ENCODE measurements at places on chromosomes 12 and 14.

GRCh38 chr12:128857133-128857763 lies 4.0 kb downstream of the GLT1D1 start:
- no peak for DNase-seq

DNA sequence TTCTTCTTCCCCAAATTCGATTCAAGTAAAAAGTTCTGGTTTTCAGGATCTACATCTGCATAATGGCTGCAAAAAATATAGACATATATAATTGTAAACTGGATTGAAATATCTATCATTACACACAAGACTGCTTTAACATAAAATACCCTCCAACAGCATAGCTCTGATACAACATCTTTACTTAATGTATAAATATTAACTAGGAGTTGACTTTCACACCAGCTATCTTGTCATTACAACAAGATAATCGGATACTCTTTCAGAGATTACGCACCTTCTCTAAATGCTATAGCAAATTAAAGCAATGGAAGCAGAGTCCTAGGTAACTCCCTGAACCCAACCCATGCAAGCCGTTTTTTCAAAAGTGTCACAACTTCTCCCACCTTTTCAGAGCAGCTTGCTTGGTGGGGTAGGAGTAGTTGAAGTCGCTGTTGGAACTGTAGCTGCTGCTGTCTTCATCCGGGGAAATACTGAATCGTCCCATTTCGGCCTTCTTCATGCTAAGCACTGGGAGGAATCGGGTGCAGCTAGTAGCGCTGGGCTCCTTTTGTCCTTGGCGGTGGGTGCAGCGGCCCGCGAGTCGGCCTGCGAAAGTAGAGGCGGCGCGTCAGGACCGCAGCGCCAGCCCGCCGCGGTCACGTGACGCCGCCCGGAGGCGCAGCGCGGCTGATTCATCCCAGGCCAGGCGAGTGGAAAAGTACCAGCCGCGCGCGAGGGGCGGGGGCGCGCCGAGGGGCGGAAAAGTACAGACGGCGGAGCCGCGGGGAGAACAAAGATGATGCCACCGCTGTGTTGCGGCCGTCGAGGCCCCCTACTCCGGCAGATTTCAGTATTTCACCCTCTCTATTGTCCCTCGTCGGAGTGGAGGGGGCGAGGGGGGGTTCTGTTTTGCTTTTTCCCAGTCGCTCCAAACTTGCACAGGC lies 1.5 kb downstream of the SLC38A2 start:
- DNase-seq: peak; percentile 94

GRCh38 chr12:82877963-82878362 lies 191.3 kb downstream of the TMTC2 start:
- DNase-seq: no peak

DNA sequence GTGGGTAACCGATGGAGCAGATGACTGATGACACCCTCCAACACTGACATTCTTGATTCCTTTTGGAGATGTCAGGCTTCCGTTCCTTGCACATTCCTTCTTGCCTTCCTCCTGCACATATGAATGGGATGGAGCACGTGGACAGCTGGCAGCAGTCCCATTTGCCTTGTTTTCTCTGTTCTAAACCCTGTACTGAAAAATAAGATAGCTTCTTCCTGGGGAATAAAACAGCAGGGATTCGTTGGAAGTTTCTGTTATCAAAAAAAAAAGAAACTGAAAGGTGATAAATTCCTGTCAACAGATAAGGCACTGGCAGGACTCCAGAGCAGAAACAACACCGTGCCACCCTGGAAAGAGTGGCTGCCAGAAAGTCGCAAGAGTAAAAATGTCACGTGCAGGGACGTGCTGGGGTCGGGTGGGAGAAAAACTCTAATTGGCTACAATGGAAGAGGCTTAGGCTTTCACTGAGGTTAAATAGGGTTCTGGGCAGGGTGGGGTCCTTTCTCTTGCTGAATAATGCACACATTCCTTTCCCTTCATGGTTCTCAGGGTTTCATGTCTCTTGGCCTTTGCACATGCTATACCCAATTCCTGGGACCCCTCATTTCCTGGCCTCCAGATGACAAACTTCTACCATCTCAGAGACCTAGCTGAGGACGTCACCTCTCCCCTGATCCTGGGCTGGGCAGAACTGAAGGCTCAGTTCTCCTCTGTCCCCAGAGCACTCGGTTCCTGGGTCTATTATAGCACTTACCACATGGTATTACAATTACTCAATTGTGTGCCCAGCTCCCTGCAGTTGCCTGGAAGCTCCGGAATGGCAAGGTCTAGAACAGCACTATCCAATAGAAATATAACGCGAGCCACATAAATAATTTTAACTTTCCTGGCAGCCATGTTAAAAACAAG lies 7.0 kb upstream of the NUAK1 start:
- DNase-seq: no peak

DNA sequence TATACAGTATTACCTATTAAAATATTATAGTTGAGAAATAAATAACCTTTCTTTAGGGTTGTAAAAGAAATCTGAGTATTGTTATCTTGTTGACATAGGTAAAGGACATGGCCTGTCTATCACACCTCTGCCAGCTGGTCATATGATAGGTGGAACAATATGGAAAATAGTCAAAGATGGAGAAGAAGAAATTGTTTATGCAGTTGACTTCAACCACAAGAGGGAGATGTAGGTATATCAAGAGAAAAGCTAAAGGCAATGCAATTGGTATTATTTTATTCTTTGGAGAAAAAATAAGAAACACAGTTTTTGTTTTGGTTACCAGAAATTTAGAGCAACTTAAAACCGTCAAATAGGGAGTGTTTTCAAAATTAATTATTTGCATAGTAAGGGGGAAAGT lies 13.5 kb downstream of the CPSF2 start:
- no peak for DNase-seq

DNA sequence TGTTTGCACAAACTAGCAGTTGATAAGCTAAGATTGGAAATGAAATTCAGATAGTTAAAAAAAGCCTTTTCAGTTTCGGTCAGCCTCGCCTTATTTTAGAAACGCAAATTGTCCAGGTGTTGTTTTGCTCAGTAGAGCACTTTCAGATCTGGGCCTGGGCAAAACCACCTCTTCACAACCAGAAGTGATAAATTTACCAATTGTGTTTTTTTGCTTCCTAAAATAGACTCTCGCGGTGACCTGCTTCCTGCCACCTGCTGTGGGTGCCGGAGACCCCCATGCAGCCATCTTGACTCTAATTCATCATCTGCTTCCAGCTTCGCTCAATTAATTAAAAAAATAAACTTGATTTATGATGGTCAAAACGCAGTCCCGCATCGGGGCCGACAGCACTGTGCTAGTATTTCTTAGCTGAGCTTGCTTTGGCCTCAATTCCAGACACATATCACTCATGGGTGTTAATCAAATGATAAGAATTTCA lies 335.6 kb downstream of the TMEM121 start:
- peak; percentile 27 for DNase-seq

DNA sequence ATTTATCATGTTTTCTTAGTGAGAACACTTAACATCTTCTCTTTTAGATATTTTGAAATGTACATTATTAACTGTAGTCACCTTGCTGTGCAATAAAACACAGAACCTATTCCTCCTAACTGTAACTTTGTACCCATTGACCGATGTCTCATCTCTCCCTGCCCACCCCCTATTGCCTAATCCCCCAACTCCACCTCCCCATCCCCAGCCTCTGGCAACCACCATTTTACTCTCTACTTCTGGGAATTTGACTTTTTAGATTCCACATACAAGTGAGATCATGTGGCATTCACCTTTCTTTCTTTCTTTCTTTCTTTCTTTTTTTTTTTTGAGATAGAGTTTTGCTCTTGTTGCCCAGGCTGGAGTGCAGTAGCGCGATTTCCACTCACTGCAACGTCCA lies 4.4 kb upstream of the CCDC198 start:
- DNase-seq: no peak

GRCh38 chr12:127677537-127678131 lies 589.3 kb upstream of the TMEM132C start:
- peak; percentile 44 for DNase-seq

DNA sequence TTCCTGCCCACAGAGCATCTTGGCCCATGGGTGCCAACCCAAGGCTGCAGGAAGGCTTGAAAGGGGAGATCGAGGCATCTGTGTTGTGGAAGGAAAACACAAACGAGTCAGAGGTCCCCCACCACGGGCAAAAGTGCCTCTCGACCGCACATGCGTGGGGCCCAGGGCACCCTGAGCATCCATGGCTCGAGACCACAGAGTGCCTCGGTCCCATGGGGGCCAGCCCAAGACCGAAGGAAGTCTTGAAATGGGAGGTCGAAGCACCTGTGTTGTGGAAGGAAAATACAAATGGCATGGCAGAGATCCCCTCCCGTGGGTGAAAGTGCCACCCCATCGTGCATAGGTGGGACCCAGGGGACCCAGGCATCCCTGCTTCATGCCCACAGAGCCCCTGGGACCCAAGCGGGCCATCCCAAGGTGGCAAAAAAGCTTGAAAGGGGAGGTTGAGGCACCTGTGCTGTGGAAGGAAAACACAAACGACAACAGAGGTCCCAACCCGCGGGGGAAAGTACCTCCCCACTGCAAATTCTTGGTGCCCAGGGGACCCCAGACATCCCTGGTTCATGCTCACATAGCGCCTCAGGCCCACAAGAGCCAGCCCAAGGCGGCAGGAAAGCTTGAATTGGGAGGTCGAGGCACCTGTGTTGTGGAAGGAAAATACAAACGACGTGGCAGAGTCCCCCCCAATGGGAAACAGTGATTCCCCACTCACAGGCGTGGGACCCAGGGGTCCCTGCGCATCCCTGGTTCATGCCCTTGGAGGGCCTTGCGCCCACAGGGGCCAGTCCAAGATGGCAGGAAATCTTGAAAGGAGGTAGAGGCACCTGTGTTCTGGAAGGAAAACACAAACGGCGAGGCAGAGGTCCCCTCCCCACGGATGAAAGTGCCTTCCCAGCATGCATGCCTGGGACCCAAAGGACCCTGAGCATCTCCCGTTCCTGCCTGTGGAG lies 373.0 kb downstream of the ALG10 start:
- peak; percentile 2 for DNase-seq

- DNase-seq: no peak
Observed at GRCh38 chr14:68308726-68309520, 483.9 kb downstream of the ZFP36L1 start.

DNA sequence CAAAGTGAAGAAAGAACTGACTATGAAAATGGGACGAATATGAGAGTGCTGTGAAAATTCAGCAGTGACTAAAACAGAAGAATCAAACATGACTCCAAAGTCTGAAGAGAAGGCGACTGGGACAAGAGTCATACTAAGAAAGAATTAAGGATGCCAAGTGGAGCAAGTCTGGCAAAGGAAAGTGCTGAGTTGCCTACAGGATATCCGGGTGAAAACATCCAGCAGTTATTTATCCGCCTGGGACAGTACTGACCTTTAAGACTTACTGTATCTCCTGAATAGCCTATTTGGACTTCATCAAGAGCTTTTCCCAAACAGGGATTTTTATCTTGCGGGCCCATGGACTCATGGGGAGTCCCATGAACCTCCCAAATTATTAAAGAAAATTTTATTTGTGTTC lies 41.1 kb downstream of the KICS2 start:
- no peak for DNase-seq

DNA sequence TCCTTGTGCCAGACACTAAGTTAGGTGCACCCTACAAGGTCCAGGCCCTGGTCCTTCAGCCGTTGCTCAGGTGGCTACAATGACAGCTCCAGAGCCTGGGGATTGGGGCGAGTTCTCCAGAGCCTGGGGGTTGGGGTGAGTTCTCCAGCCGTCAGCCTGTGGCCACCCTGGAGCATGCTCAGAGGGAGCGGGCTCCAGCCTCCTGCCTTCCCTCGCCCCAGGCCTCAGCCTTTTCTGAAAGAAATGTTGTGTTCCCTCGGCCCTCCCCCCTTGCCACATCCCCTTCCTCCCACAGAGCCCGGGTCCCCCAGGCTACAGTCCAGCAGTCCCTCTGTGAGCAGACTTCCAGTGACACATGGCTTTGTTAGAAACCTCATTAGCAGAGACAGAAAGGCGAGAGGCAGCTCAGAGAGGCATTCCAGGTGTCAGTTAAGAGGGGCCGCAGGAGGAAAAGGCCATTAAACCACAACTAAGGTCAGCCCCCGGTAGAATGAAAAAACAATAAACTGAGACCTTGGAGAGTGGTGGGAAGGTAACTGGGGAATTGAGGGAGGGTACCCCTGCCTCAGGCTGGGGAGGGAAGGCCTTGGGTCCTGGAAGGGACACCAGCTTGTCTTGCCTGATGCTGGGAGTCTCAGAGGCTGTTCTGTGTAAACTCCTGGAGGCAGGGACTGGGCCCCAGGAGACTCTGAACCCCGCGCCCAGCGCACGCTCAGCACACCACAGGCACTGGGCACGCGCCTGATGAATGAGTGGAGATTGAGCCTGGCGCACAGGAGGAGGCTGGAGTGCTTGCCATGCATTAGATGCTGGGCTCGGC lies 23.1 kb upstream of the COL2A1 start:
- DNase-seq: no peak

DNA sequence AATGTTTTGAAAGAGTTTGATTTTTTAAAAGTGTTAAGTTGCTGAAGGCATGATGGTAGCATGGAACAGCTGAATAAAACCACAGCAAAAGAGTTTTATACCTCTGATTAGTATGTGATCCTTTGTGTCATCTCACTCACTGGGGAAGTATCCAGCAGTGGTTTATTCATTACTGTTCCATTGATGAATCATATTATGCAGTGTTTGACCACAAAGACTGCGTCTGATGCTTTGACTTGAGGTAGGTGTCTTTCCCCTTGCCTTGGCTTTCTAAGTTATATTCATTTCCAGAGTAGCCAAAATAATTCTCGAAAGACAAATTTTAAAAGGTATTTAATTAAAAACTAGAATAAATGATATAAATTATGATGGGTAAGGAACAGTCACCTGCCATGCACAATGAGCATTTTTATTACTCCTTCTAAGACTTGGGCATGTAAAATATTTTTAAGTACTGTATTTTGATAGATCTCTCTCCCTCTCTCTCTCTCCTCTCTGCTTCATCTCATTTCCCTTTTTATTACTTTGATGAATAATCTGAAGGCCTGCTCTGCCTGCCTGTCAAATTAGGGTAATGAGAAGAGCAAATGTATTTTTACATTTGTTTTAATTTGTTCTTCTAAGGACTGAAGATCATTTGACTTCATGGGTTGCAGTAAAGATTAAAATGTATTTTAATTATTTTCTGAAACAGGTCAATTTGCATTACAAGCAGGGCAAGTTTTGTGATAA lies 164.9 kb downstream of the NAV3 start:
- no peak for DNase-seq

GRCh38 chr12:16307856-16308475 lies 30.5 kb upstream of the SLC15A5 start:
- DNase-seq: no peak

DNA sequence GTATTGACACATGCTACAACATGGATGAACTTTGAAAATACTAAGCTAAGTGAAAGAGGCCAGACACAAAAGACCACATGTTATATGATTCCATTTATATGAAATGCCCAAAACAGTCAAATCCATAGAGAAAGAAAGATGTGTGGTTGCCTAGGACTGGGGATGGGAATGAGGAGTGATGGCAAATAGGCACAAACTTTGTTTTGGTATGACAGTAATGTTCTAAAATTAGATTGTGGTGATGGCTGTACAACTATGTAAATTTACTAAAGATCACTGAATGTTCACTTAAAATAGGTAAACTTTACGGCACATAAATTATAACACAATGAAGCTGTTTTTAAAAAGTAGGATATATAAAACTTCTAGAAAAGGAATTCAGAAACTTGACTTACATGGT lies 41.7 kb downstream of the PPP1R13B start:
- DNase-seq: no peak
